ENCODE measurements at places on chromosomes 4 and X.

DNA sequence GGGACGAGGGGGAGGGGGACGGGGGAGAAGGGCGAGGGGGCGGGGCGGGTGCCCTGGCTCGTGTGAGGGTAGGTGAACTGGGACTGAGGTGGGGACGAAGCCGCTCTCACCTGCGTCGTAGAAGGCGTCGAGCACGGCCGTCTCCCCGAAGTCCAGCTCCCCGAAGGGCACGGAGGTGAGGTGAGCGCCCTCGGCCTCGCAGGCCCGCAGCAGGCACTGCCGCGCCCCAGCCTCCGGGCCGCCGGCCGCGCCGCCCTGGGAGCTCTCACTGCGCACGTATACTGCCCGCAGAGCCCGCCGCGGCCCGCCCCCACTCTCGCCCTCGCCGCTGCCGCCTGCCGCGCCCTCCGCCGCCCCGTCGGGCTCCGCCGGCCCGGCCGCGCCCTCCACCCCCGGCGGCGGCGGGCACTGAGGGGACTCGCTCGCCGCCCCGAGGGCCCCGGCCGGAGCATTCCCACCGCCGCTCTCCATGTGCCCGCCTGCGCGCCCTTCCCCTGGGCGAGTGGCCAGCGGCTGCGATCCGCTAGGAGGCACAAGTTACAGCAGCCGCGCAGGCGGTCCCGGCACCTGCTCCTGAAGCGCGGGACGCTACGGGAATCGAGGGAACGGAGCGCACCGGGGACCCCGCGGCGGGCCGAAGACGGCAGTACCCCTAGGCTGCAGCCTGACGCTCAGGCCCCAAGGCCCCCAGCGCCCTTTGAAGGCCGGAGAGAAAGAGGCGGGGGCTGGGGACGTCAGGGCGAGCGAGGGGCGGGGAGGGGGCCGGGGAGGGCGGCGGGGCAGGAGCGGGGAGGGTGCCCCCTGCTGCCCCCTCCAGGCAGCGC lies at the start of gene MAP3K15:
Gene MAP3K15 (minus strand): TSS at position 718 of the 824 bp plus-strand sequence. CDS start 247 bp downstream, at position 471.
- DNase-seq = no peak

- DNase-seq = no peak
These were observed 807 bp downstream of the PGRMC1 start for GRCh38 chrX:119236623-119237561.

- no peak for DNase-seq
These were observed 7.0 kb downstream of the CYBB start for GRCh38 chrX:37786624-37787422.

DNA sequence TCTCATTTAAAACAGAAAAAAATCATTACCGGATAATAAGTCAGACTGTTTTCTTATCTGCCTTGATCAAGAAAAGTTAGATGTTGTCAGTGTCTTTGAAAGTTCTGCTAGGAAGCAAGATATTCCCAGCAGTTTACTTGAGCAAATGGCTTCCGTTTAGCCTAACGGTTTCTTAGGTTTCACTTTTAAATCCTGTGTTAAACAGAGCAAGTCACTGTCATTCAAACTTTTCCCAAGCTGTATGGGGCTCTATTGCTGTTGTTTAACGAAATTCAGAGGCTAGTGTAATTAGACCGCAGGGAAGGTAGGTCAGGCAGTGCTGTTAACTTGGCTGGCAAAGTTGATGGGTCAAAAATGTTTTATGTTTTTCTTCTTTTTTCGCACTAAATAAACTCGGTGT lies 80.3 kb upstream of the NEIL3 start:
- DNase-seq = no peak

DNA sequence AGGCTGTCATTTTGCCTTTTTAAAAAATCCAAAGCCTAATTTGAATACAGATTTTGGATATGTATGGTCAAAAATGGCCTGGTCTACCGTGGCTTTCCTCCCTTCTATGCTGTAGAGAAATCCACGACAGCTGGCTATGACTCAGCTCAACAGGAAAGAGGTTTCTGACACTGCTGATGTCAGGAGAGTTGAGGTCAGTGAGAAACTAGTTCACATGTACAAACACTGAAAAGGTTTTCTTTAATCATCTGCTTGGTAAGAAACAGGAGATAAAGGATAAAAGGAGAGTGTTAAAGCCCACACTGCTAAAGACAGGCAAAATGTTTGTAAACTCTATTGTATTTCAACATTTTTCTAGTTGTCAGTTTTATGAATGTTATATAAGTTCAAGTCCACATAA lies 113.9 kb downstream of the NYX start:
- no peak for DNase-seq

- DNase-seq = no peak
These were observed 4.9 kb downstream of the EREG start for GRCh38 chr4:74369855-74370254.

GRCh38 chrX:1026263-1027015 lies 186.0 kb downstream of the CRLF2 start:
- no peak for DNase-seq

GRCh38 chr4:4274226-4274625 lies 15.7 kb downstream of the LYAR start:
- DNase-seq = no peak

GRCh38 chrX:45762699-45763647 lies 562.3 kb upstream of the DIPK2B start:
- no peak for DNase-seq

- DNase-seq = no peak
These were observed 490.3 kb downstream of the ARAP2 start for GRCh38 chr4:35754047-35754446.

GRCh38 chr4:4386296-4386735 lies 586 bp upstream of the NSG1 start:
- DNase-seq = no peak

GRCh38 chr4:118867311-118868067 lies 21.2 kb upstream of the SYNPO2 start:
- DNase-seq = no peak

DNA sequence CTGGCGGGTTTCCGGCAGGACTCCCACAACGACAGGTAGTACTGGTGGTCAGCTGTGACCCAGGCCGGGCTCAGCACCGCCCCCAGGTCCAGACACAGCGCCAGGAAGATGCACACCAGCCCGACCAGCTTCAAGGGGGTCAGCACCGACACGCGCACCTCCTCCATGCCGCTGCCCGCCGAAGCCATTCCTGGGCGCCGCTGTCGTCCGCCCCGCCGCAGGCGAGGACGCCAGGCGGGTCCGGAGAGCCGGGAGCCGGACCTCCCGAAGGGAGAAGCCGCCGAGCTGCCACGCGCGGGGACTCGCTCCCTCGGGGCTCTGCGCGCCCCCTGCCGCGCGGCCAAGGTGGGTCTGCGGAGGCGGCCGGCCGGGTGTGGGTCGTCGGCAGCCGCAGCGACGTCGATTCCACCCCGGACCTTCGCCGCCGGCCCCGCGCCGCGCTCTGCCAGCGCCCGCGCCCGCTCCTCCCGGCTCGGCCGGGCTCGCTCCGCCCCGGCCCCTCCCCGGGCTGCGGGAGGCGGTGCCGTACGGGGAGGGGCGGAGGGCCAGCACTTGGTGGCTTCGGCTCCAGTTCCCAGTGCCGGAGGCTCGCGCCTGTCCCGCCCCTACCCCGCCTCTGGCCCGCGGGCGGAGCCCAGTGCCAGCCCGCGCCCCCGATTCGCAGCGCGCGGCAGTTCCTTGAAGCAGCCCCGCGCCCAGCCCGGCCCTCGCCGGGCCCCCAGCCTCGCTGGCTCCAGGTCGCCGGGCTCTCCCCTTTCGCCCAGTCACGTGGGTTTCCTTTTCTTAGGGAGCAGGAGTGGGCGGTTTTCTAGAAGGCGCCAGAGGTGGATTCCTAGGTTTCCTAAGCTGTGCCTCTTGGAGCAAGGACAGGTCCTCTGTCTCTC lies at the start of gene TMEM47:
Gene TMEM47 (minus strand): TSS at position 444 of the 884 bp plus-strand sequence. CDS start 256 bp downstream, at position 188.
- no peak for DNase-seq

GRCh38 chr4:142414366-142414990 lies 431.6 kb downstream of the INPP4B start:
- no peak for DNase-seq

DNA sequence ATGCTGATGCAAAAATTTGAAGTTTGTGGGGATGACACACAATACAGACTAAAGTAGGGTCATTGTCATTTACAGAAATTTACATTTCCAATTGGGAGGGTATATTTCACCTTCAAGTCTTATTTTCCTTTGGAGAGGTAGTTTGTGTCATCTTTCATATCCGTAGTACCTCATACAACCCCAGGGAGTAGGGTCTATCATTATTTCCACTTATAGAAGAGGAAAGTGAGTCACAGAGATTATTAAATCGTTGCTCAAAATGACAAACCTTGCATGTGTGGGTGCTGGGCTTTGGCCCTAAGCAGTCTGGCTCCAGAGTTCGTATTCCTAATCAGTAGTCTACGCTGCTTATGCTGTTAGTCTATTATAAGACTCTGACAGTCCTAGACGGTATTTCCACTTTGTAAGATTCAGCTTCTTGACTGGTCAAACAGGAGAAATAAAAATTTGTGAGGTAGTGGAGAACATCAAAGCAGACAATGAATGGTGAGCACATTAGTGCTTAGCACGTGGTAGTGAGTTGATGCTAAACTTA lies 516.5 kb downstream of the PCDH7 start:
- no peak for DNase-seq

DNA sequence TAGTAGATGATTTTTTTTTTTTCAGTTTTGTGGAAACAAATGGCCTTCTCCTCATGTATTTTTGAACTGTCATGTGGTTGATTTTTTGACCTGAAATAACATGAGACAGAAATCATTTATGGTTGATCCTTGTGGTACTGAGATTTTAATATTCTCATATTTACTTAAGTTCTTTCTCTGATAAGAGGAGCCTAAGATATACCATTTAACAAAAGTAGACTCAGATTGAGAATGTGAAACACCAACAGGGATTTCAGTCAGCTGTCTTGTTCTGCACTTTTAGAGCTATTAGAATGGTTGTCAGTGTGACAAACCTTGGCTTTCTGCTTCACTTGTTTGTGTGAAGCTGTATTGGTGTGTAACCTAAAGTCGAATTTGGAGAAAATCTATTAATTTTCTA lies 575.7 kb downstream of the SPOCK3 start:
- DNase-seq = no peak

DNA sequence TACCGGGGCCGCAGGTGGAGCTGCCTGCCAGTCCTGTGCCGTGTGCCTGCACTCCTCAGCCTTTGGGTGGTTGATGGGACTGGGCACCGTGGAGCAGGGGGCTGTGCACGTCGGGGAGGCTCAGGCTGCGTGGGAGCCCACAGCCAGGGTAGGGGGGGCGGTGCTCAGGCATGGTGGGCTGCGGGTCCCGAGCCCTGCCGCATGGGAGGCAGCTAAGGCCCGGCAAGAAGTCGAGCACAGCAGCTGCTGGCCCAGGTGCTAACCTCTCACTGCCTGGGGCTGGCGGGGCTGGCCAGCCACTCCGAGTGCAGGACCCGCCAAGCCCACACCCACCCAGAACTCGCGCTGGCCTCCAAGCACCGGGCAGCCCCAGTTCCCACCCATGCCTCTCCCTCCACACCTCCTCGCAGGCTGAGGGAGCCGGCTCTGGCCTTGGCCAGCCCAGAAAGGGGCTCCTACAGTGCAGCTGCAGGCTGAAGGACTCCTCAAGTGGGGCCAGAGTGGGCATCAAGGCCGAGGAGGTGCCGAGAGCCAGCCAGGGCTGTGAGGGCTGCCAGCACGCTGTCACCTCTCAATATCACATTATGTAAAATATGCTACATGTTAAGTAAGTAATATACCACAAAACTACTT lies 104.1 kb downstream of the COX7B2 start:
- DNase-seq = no peak

GRCh38 chr4:110619463-110620247 lies 3.2 kb downstream of the PITX2 start:
- DNase-seq = no peak

DNA sequence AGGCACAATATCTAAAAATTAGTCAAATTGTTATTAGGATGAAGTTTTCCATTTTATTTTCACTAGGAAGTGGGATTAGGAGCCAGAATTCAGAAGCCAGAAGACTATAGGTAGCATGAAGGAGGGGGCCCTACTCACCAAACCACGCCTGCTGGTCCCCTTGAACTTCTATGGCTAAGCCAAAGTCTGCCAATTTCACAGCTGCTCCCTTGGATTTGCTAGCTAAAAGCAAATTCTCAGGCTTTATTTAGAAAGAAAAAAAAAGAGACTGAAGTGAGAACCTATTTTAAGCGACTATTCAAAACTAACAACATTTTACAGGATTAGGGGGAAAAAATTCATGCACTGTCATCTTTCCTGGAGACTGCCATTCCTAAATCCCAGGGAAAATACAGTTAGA lies 224.3 kb downstream of the CAMK2D start:
- no peak for DNase-seq

DNA sequence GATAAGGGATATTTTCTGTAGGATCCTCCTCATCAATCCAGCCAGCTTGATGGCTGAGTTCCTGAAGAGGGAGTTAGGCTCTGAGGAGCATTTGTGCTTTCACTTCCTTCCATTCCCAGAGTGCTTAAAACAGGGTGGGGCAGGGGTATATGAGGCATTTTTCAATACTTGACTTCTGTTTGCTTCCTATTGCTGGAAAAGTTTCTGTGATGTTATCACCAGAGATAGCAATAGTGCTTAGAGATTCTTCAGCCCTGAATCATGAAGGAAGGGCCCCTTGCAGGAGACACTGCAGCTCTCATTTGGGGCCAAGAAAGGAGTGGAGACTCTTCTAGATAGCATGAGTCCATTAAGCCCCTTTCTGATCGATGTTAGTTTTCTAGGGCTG lies 166.7 kb upstream of the RPS6KA3 start:
- DNase-seq = no peak

Measured in stimulated activated CD4-positive, alpha-beta T cell treated with anti-CD3 and anti-CD28 coated beads, TNF-alpha, amount 100 ng/mL, for 1 hour (primary cell).